ENCODE measurements at places on chromosomes 3 and 15.
A peak's percentile ranks its signal among the peaks of the same experiment; 100 is the strongest.

- DNase-seq: peak; percentile 91
Measured at GRCh38 chr3:172280406-172281051, 167.7 kb downstream of the GHSR start.

GRCh38 chr3:140523600-140523999 lies 154.3 kb upstream of the TRIM42 start:
- DNase-seq: no peak

DNA sequence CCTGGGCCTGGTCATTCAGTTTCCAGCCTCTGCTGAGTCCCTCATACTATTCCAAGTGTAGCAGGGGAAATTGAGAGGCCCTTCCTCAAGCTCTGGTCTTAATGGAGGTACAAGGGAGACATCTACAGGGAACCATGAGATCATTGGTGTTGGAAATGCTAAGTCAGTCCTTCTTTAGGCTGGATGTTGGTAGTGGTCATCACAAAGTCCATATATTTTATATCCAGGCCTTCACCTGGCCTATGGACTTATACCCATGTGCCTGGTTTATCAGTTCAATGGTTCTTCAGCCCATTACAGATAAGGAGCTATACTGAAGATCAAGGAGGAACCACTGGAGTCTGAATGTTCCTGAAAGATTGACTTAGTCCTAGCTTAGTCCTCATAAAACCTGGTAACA lies 135.0 kb downstream of the STAG1 start:
- no peak for DNase-seq

DNA sequence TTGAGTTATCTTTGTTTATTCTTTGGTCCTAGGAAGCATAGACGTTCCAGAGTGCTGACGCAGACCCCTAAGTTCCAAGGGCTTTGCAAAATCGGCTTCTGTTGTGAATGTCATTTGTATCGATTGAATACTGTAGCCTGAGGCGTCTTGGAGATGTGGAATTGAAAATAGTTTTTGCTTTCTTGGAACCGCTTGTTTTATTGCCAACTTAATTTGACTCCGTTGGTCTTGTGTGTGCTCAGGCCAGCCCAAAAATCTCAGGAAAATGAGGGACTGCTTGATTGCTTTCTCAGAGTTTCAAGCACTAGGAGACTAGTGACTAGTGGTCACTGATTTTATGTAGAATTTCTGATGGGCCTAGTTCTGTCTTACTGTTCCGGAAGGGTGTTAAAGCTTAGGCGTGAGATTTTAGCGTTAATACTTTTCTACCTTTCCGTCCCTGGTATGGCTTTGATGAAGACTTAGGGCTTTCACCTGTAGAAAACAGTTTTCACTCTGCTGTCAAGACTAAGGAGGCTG lies 263 bp upstream of the UTS2B start:
- peak; percentile 73 for DNase-seq

GRCh38 chr3:87446849-87447387 lies 170.5 kb upstream of the POU1F1 start:
- DNase-seq: no peak

DNA sequence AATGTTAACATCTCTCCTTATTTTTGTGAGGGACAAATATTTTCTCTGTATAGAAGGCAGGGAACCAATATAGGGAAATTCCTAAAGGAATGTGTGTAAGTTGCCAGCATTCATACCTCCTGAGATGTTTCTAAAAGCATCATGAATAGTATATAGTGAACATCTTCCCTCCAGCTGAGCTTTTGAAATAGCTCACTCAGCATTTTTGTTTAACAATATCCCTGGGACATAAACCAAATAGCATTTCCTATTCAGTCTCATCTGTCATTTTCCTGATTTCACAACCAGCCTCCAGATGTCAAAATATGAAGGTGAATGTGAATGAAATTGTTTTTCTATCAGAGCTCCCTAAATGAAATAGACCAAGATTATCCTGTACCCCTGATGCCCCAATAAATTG lies 137.2 kb downstream of the PPM1L start:
- no peak for DNase-seq

DNA sequence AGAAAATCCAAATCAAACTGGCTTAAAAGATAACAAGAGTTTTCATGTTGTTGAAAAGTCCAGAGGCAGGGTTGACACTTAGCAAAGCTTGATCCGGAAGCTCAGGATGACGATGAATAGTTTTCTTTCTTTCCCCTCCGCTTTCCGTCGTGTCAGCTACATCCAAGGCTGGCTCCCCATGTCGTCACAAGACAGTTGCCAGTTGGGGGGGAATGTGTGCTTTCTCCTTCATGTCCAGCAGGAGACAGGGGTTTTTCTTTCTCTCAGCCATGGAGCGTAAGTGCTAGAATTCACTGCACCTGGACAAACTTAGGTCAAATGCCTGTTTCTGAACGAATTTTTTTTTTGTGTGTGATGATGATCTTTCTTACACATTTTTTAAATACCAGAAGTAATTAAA lies 273.8 kb upstream of the RGMA start:
- no peak for DNase-seq

DNA sequence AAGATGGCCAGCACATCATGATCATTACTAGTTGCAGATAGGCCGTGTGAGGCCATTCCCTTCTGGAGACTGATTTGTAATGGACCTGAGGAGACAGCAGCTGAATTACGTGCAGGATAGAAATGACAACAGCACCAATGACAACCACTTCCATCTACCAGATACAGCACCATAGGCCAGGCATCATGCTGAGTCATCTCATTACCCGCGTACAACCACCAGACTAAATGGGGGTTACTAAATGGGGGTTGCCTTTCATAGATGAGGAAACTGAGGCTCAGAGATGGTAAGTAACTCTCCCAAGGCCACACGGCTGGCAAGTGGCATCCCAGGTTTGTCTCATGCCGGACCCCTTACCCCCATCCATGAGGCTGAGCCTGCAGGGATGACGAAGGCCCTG lies 32.8 kb upstream of the FAM107A start:
- no peak for DNase-seq

DNA sequence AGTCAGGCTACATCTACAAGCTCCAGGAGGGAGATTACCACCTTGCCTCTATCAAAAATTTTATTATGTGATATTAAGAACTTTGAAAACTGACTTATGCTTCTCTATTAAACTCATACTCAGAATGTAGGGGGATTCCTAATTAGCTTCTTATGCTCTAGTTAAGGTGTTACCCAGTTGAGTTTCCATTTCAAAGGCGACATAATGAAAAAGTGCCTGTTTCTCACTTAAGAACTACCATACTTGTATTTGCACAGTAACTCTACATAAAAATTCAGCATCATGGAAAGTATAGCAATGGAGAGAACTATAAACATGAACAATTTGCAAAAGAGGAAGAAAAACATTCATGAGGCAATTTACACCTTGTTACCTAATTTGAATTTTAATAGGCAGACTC lies 739.1 kb downstream of the ZPLD1 start:
- DNase-seq: no peak

DNA sequence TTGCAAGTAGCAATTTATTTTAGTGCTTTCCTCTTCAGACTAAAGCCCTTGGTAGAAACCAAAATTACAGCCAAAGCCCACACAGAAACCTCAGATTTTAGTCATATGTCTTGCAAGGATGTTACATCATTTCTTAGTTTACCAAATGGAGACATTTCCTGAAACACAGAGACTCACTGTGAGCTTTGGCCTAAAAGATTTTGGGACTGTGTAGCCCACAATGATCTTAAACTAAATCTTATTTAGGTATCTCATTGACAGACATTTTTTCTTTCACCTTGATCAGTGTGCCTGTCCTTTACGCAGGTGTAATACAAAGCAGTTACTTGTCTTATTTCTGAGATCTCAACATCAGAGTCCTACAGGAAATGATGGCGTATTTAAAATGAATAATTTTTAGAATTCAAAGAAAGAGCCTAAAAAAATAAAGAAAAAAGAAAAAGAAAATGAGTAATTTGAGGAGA lies 27.8 kb upstream of the AP4E1 start:
- peak; percentile 95 for DNase-seq
